ENCODE measurements at places on chromosomes 12 and 14. TPM values are rescaled to one million over a fixed set of nuclear protein-coding genes. Genes with fewer than 3 reads are reported as not detected.

- peak; percentile 16 for ATAC-seq
These were observed 209.2 kb downstream of the C12orf75 start for GRCh38 chr12:105539735-105540134.

DNA sequence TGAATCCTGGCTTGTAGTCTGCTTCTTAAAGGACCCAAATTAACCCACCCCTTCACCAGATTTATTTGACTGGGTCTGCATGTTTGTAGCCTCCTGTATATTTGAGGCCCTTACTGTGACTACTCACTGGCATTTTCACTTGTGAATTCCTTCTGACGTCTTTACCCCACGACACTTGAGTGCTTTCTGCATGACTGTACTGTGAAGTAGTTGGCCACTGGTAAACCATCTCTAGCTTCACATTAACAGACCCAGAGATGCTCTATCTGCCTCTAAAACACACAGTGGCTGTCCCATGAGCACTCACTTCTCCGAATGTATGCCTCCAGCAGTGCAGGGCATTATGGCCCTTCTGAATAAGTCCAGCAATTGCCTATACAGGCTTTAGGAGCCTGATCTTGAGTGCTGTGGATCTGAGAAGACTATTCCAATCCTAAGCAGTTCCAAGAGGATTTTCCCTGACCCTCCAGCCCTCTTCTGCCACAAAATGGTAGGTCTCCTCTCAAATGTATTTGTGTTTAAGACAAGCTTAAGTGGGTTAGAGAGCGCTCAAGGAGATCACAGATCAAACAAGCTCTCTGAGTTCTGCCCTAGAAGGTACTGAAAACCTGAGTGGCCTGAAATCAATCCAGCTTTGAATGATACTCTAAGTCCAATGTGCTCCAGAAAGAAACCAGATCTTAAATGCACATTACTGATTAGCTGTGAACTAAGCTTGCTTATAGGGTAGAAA, 534.7 kb downstream of the RPS29 start:
- no peak for ATAC-seq

Gene CMA1
- total RNA-seq: not detected

- no peak for ATAC-seq
These were observed 391.7 kb downstream of the TMEM117 start for GRCh38 chr12:44227616-44228015.

Gene CLEC2A
- total RNA-seq: not detected

GRCh38 chr14:65228436-65228835, 126.1 kb upstream of the MAX start:
- ATAC-seq: no peak

- ATAC-seq: no peak
These were observed 175.2 kb downstream of the EPS8 start for GRCh38 chr12:15613981-15614380.

DNA sequence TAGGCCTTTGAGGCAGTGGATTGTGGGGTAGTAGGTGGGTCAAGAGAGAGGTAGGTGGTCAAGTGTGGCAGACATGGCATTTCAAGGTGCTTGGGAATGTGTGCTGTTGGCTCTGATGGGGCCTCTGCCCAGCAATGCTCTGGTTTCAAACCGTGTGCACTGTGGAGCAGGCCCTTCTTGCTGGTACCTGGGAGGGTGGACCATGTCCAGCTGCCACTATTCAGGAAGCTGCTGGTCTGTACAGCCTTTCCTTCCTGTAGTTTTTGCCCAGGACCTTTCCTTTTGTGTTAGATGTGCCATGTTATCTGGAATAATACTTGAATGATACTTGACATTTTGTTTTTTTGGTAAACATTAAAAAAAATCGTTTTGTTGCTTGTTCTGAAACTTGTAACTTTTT, 14.8 kb downstream of the RIMKLB start:
- no peak for ATAC-seq

Gene MGAT2
- 26.2 TPM for total RNA-seq

Gene CDH24
- 3.6 TPM for total RNA-seq
